ENCODE measurements at places on chromosomes 4 and X.

GRCh38 chr4:37765741-37766140 lies 60.7 kb upstream of the PGM2 start:
- DNase-seq, result no peak

DNA sequence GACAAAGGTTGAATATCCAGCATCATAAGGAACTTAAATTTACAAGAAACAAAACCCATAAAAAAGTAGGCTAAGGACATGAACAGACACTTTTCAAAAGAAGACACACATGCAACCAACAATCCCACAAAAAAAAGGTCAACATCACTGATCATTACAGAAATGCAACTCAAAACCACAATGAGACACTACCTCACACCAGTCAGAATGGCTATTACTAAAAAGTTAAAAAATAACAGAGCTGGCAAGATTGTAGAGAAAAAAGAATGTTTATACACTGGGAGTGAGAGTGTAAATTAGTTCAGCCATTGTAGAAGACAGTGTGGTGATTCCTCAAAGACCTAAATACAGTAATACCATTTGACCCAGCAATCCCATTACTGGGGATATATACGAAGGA lies 474.7 kb downstream of the TRIML1 start:
- no peak for DNase-seq

GRCh38 chr4:134470544-134470943 lies 269.0 kb upstream of the PABPC4L start:
- no peak for DNase-seq

- DNase-seq, result no peak
These were observed 1010.8 kb upstream of the ADGRL3 start for GRCh38 chr4:60189286-60189685.

Data from GM12891 (cell line).